ENCODE measurements at places on chromosomes 2 and 18.

GRCh38 chr18:60649842-60650536 is 277.4 kb upstream of the MC4R start:
- DNase-seq: no peak

- no peak for DNase-seq
Observed at GRCh38 chr2:180289627-180290026, 282.5 kb upstream of the CWC22 start.

- no peak for DNase-seq
Observed at GRCh38 chr2:147630585-147630984, 214.2 kb upstream of the ACVR2A start.

GRCh38 chr2:100606726-100607343 is 44.0 kb downstream of the PDCL3 start:
- no peak for DNase-seq

DNA sequence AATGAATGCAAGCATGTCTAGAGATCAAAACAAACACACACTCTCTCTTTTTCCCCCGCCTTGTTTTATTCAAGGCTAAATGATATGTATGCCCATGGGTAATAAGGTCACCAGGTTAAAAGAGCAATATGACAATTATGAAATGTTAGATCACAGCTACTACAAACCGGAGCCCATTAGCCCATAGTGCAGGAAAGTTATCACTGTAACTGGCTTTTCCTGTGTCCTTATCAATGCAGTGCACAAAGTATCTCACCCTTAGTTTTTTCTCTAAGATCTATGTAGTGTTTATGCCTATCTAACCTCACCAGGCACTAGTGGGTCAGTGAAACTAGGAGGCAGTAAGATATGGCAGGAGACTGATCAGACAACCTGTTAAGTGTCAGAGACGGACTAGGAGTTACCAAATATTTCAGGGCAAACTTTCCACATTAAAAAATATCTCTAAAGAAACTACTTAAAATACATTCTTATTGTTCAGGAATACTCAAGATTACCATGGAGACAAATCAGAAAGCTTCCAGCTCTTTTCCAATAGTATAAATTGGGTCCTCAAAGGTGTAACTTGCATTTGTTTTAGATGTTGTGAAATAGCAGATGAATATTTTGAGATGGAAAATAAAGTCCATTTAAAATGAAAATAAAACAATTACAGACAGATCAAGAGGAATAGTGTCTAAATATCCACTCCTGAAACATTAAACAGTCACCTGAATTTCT is 282.2 kb downstream of the EXOC6B start:
- no peak for DNase-seq

GRCh38 chr2:164881524-164881923 is 39.9 kb upstream of the COBLL1 start:
- DNase-seq: no peak

GRCh38 chr2:28216331-28216730 is 176.3 kb upstream of the FOSL2 start:
- no peak for DNase-seq

- no peak for DNase-seq
Observed at GRCh38 chr2:176483476-176483875, 214.2 kb downstream of the MTX2 start.

GRCh38 chr2:112731479-112731878 is 10.7 kb downstream of the NT5DC4 start:
- no peak for DNase-seq

- DNase-seq: no peak
Observed at GRCh38 chr18:57343833-57344232, 8.5 kb upstream of the ST8SIA3 start.

- DNase-seq: no peak
Observed at GRCh38 chr2:200095436-200095835, 140.1 kb downstream of the MAIP1 start.

GRCh38 chr2:237427769-237428506 is 14.0 kb upstream of the COL6A3 start:
- DNase-seq: no peak

- DNase-seq: peak; percentile 63
Observed at GRCh38 chr2:174778085-174778981, 14.1 kb upstream of the CHRNA1 start.

DNA sequence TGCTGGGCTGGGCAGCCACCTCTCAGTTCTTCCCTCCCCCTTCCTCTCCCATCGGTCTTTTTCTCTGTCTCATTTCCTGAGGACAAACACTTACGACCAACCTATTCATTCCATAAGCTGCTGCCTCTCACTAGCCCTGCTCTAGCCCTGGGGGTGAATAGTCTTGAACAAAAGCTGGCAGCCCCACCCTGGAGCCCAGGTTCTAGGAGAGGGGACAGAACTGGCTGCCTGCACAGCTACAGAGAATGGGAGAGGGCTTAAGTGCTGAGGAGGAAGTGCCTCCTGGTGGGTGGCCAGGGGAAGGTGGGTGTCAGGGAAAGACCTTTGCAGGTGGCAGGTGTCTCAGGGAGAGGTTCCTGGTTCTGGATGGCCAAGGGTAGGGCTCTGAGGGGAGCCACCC is 22.8 kb downstream of the ANO7 start:
- no peak for DNase-seq

- no peak for DNase-seq
Observed at GRCh38 chr2:176669398-176670174, 400.3 kb downstream of the MTX2 start.

GRCh38 chr18:4385876-4386275 is 69.2 kb downstream of the DLGAP1 start:
- no peak for DNase-seq

DNA sequence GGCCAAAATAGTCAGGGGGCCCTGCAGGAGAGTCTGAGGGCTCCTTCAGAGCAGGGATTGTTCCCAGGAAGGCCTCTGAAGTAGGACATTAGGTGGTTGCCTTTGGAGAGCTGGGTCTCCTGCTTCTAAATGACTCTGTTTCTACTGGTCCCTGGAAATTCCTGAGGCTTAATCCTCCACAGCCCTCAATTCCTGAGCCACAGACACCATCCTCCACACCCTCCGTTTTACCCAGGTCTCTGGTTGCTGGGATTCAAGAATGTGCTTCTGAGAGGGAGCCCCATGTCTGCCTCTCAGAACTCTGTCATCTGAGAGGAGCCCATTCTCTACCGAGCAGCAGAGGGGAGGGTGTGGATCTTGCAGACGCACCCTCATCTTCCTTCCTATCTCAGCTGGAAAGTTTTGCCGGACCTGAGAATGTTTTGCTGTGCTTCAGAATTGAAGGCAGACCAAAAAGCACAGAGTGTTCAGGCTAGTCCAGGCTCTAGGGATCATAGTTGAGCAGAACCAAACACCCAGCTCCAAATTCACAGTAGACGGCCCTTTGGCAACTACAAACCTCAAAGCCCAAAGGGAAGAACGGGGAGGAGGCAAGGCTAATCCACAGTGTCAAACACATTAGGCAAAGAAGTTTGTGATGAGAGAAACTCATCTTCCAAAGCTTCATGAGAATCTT is 8.1 kb downstream of the VIT start:
- no peak for DNase-seq

- no peak for DNase-seq
Observed at GRCh38 chr2:235685024-235685721, 191.3 kb downstream of the AGAP1 start.

DNA sequence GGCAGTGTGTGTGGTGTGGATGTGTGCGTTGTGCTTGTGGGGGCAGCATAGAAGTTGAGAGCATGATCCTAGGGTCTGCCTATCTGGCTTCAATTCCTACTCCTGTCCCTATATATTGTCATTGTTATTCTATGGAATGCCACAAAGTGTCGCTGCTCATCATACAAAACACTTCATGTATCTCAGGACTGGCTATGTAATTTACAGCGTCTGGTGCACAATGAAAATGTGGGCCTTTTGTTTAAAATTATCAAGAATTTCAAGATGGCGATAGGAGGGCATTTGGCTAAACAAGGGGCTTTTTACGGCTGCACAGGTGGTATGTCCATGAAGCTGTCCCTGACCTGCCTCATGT is 3.4 kb downstream of the SERPINB2 start:
- no peak for DNase-seq

- no peak for DNase-seq
Observed at GRCh38 chr2:187504312-187504921, 49.8 kb downstream of the TFPI start.

GRCh38 chr2:237388036-237388435 is 25.9 kb downstream of the COL6A3 start:
- DNase-seq: no peak

- no peak for DNase-seq
Observed at GRCh38 chr18:3885209-3885792, 435.3 kb downstream of the TGIF1 start.

DNA sequence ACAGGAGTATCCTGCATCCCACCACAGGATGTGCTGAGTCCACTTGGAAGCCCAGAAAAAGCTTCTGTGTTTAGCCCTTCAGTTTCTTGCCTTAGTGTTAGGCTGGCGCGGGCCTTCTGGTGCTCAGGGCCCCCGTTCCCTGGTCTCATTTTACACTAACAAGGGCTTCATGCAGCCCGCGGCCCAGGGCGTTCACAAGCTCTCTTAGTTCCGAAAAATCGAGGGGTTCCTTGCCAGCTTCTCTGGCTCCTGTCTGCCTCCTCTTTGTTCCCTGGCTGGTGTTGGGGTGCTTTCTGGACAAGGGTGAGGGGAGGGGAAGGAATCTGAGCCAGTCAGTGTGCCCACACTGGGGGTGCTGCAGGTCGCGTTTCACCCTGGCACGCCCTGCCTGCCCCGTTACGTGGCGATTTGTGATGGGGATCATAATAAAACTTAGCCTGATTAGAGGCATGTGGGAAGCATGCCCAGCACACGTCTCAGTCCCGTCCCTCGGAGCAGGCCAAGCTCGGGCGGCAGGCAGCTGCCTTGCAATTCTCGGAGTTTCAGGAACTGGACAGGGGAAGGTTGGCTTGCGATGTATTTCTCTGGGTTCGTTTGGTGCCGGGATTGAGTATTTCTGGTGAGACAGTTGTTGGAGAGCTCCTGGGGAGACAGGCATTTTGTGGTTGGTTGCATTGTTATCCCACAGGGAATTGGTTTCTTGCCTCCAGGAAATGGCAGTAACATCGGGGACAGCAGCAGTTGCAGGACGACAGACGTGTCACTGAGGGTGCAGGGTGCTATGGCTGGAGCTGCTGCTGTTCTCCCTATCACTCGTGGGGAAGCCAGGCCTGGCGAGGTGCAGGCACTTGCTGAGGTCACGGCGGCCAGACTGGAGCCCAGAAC is 22.9 kb downstream of the SH3BP4 start:
- no peak for DNase-seq

DNA sequence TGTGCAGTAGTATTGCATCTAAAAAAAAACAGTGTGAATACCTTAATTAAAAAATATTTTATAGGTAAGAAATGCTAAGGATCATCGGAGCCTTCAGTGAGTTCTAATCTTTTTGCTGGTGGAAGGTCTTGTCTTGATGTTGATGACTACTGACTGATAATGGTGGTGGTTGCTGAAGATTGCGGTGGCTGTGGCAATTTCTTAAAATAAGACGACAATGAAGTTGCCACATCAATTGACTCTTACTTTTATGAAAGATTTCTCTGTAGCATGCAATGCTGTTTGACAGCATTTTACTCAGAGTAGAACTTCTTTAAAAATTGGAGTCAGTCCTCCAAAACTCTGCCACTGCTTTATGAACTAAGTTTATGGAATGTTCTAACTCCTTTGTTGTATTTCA is 36.2 kb downstream of the GLS start:
- DNase-seq: no peak

DNA sequence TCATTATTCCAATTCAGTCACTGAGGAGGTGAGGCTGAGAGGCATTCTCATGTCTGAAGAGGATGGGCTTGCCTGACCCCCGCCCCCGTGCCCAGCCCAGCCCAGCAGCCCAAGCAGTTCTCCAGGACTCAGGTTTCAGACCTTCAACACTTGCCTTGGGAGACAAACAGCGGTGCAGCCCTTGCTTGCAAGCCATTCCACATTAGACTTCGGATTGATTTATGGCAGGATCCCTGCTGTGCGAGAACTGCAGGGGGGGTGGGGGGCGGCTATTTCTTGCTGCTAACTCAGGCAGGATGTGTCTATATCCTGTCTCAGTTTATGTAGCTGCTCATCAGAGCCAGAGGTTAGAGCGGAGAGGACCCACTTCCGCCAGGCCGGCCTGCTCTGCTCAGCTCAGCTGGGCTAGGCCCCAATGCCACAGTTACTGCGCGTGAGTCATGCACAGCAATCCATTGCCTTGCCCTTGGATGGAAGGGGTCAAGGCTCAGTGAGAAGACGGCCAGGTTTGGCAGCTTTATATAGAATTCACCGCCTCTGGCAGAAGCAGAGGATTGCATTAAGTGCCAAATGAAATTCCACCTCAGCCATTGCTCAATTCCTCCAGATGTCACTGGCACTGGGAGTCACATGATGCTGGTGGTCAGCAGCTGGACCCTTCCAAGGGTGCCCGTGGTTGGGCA is 1.8 kb downstream of the GYPC start:
- DNase-seq: peak; percentile 63

DNA sequence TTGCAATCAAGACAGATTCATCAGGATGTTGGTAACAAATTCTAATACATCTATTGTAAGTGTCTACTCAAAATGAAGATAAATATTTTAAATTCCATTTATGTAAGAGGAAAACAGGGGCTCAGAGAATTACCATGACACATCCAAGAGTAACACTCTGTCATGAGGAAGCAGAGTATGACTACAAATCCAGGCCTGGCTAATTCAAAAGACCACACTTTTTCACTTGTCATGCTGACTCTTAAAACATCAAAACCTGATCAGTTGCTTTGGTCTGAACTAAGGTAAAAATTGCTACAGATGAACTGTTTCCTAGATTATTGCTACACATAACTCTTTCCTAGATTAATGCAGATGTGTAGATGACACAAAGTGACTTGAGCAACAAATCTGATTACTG is 880.6 kb downstream of the TSN start:
- DNase-seq: no peak

DNA sequence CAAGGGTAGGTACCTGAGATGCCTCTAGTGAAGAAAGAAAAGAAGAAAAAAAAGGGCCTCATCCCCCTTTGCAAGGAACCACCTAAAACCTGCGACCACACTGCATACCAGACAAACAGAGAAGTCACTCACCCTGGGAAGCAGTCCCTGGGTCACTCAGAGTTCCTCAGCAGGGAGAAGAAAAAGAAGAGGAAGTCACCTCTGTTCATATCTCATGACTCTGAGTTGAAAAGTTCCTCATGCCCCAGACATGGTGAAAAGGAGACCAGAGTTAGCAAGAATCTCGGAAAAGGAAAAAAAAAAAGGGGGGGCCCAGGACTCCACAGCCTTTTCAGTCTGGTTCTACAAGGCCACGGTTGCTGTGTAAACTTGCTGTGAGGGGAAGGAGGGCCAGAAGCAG is 478.4 kb upstream of the NRXN1 start:
- DNase-seq: no peak

GRCh38 chr2:123363826-123364225 is 661.3 kb upstream of the CNTNAP5 start:
- DNase-seq: no peak

GRCh38 chr2:39697454-39697853 is 31.7 kb downstream of the TMEM178A start:
- DNase-seq: no peak

DNA sequence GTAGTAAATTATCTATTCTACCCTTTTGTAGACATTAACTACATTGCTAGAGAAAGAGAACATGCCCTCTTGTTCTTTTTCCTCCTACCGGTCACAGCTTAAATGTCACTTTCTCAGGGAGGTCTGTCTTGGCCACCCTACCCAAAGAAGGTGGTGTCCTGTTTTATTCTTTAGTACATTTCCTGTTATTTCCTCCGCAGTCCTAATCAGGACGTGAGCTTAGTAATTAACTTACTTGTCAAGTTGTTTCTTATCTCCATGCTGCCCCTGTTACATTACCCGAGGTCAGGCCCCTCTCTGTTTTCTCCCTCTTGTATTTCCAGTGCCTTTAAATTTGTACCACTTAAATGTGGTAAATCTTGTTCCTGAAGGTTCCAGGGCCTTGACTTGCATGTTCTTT is 73.7 kb upstream of the RMDN2 start:
- DNase-seq: no peak

GRCh38 chr2:235230821-235231601 is 262.8 kb upstream of the AGAP1 start:
- DNase-seq: no peak

All from effector CD4-positive, alpha-beta T cell (primary cell).